ENCODE measurements at places on chromosomes 2 and 18. TPM values are rescaled to one million over a fixed set of nuclear protein-coding genes. Genes with fewer than 3 reads are reported as not detected.

The CXCR4 gene
- total RNA-seq, result 11.8 TPM

The KDSR gene
- total RNA-seq, result 42.4 TPM

The TMEM169 gene
- 0.75 TPM for total RNA-seq

The ABHD1 gene
- total RNA-seq, result 0.92 TPM

The REG3A gene
- not detected for total RNA-seq

The MAP3K19 gene
- not detected for total RNA-seq

The TSGA10 gene
- total RNA-seq, result 1.5 TPM

The SPC25 gene
- not detected for total RNA-seq

The DLGAP1 gene
- total RNA-seq, result 1.4 TPM

The IL37 gene
- not detected for total RNA-seq

The ATAD2B gene
- total RNA-seq, result 12.6 TPM

The CCDC178 gene
- 2.2 TPM for total RNA-seq

The CHRNG gene
- not detected for total RNA-seq

DNA sequence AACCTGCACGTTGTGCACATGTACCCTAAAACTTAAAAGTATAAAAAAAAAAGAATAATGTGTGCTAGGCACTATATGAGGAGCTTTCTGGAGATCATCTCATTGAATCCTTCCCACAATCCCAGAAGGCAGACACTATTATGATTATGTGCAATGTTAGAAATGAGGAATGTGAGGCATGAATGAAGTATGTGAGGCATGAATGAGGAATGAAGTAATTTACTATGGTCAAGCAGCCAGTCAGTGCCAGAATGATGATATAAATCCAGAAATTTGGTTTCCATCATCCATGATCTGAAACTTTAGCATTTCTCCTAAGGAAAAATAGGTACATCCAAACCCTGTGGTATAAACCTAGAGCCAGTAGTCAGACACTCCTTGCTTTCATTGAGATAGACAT, 42.0 kb downstream of the CCDC148 start:
- no peaks in the 10 kb centered on the region for H3K27me3 ChIP-seq
- H3K4me3 ChIP-seq, result no peak overlapping the region
- H3K4me1 ChIP-seq, result peaks cover 28% of the 10 kb centered on the region

GRCh38 chr2:161979490-161979889, 94.5 kb downstream of the DPP4 start:
- H3K27me3 ChIP-seq, result no peaks in the 10 kb centered on the region
- no peak overlapping the region for H3K27ac ChIP-seq
- H3K4me1 ChIP-seq, result no peaks in the 10 kb centered on the region
- H3K36me3 ChIP-seq, result no peaks in the 10 kb centered on the region
- no peak for DNase-seq

GRCh38 chr2:160613466-160614153, 120.0 kb upstream of the RBMS1 start:
- peaks cover 2% of the 10 kb centered on the region for H3K4me1 ChIP-seq
- no peak for DNase-seq
- no peaks in the 10 kb centered on the region for H3K36me3 ChIP-seq
- no peaks in the 10 kb centered on the region for H3K27me3 ChIP-seq
- H3K27ac ChIP-seq, result no peak overlapping the region

DNA sequence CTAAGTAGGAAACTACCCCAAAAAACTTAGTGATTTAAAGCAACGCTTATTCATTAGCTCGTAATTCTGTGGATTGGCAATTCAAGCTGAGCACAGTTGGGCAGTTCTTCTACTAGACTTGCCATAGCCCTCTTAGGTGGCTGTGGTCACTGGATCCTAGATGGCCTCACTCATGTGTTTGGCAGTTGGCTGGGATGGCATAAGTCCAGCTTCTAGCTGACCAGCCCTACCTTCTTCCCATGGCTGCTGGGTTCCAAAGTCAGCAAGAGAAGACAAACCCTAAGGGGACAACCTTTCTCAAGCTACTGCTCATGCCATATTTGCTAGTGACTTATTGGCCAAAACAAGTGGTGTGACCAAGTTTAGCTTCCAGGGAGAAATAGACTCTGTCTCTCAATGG, 95.3 kb downstream of the COPS8 start:
- peak; percentile 80 for DNase-seq
- H3K27me3 ChIP-seq, result no peaks in the 10 kb centered on the region
- no peak overlapping the region for H3K27ac ChIP-seq
- no peak overlapping the region for H3K4me3 ChIP-seq
- H3K4me1 ChIP-seq, result no peaks in the 10 kb centered on the region

GRCh38 chr2:201559067-201559710, 84.1 kb downstream of the TMEM237 start:
- H3K36me3 ChIP-seq, result no peaks in the 10 kb centered on the region
- H3K4me1 ChIP-seq, result no peaks in the 10 kb centered on the region
- H3K27ac ChIP-seq, result no peak overlapping the region
- H3K27me3 ChIP-seq, result no peaks in the 10 kb centered on the region

DNA sequence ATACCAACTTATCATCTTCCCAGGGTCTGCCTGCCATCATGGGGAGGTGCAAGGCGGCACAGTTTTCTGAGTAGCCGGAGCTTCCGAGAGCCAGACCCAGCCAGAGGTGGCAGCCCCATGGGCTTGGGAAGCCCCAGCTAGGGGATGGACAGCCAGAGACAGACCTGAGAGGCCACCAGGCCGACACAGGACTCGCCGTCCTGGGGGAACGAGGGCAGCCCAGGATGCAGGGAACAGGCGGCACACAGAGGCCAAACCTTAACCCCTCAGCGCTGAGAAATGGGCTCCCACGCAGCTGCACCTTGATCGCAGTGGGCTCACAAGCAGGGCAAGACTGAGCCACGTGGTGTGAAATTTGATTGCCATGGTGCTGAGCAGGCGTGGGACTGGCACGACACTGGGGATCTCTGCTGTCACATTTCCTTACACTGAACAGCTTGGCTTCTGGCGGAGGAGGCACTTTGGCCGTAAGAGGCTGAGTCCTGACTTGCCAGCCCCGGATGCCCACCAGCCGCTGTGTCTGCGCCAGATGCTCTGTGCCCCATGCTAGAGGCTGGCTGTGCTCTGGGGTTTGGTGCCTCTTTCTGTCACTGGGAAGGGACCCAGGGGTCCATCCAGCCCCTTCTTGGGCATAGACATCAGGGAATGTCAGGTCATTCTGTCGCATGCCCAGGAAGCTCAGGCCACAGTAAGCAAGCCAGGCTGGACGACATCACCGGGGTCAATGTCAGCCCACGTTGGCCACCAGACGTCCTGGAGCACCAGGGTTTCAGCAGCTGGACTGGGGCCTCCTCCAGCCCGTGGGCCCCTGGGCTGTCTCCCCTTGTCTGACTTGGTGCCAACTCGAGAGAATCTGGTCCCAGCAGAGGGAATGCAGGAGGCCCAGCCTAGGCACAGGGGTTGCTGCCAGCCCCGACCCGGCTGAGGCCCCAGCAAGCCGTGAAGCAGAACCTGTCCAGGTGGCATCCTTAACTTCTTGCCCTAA, 312.1 kb upstream of the MYT1L start:
- H3K27me3 ChIP-seq, result no peaks in the 10 kb centered on the region
- no peak overlapping the region for H3K27ac ChIP-seq
- no peak for DNase-seq

DNA sequence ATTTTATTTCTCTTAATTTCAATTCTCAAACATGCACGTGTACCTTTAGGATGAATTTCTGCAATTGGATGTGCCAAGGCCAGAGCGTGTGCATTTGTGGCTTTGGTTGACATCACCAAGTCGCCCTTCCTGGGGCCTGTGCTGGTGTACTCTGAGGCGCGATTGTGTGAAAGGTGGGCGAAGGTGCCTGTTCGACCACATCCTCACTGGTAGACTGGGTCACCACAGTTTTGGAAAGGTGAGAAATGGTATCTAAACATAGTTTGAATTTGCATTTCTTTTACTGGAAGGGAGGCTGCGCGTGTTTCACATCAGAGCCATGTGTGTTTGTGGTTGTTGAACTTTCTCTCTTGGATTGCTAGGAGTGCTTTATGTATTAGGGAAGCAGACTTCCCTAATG, 89.8 kb downstream of the LDLRAD4 start:
- no peaks in the 10 kb centered on the region for H3K27me3 ChIP-seq
- H3K36me3 ChIP-seq, result peaks cover 4% of the 10 kb centered on the region
- no peak overlapping the region for H3K4me3 ChIP-seq
- no peak overlapping the region for H3K27ac ChIP-seq
- no peak for DNase-seq
- H3K4me1 ChIP-seq, result peaks cover 5% of the 10 kb centered on the region

DNA sequence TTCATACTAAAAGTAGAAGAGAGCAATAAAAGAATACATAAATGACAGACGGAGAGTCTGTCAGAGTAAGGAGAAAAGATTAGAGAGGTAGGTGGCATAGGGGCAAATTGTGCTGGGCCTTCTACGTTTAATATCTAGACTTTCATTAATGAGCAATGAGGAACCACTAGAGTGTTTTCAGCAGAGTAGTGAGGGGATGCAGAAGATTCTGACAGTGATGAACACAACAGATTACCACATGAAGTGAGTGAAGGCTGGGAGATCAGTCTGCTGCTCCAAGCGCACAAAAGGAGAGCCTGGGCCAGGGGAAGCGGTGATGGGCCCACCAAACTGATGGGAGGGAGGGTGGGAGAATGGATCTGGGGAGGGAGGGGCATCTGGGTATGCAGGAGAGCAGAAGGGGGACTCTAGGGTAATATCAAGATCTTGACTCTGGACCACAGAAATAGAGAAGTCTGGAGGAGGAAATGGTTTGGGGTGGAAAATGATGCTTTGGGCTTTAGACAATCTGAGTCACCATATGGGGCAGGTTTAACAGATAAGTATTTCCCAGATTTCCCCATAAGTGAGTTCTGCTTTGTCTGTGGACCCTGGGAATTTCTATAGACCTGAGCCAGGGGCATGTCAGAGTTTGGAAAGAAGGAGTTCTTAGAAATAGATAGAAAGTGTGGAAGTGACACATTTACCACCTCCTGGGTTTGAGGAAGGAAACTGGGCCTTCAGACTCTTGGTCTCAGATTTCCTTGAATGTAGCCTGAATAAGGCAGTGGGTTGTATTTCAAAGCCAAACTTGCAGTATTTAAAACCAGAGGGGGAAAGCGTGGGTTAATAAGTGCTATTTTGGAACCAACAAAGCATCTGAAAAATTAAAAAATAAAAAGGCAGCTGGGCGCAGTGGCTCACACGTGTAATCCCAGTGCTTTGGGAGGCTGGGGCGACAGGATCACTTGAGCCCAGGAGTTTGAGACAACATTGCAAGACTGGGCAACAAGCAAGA, 15.0 kb upstream of the IL1A start:
- H3K4me1 ChIP-seq, result peaks cover 6% of the 10 kb centered on the region
- H3K27me3 ChIP-seq, result no peaks in the 10 kb centered on the region

- H3K4me1 ChIP-seq, result no peaks in the 10 kb centered on the region
- peak; percentile 66 for DNase-seq
- no peaks in the 10 kb centered on the region for H3K27me3 ChIP-seq
- H3K4me3 ChIP-seq, result no peak overlapping the region
- no peaks in the 10 kb centered on the region for H3K36me3 ChIP-seq
- no peak overlapping the region for H3K27ac ChIP-seq
Measured at GRCh38 chr18:10213526-10213925, 240.9 kb upstream of the APCDD1 start.

DNA sequence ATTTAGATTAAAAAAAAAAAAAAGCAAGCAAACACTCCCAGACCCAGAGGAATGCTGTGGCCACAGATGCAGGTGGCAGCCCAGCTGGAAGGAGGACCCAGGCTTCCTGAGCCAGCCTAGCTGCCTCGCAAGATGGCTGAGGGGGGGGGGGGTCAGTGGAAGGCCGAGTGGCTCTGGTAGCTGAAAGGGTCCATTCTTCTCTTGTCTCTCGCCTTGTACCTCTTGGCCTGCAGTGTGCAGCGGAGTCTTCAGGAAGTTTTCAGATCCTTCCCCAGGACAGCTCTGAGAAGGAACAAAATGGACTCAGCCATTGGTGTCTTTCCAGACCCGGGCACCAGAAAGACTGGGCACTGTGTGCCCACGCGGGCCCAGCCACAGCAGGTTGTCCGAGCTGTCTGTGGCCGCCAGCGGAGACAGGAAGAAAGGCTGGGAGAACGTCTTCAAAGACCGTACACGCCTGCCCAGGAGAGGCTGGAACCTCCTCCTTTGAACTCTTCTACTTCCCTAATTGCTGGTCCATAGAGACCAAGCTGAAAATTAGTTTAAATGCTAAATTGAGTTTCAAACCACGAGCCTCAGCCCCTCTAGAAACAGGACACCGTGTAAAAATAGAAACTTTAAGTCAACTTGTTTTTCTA, 21.3 kb downstream of the APCDD1 start:
- no peaks in the 10 kb centered on the region for H3K27me3 ChIP-seq
- no peak overlapping the region for H3K4me3 ChIP-seq
- peaks cover 21% of the 10 kb centered on the region for H3K4me1 ChIP-seq
- no peak overlapping the region for H3K27ac ChIP-seq

DNA sequence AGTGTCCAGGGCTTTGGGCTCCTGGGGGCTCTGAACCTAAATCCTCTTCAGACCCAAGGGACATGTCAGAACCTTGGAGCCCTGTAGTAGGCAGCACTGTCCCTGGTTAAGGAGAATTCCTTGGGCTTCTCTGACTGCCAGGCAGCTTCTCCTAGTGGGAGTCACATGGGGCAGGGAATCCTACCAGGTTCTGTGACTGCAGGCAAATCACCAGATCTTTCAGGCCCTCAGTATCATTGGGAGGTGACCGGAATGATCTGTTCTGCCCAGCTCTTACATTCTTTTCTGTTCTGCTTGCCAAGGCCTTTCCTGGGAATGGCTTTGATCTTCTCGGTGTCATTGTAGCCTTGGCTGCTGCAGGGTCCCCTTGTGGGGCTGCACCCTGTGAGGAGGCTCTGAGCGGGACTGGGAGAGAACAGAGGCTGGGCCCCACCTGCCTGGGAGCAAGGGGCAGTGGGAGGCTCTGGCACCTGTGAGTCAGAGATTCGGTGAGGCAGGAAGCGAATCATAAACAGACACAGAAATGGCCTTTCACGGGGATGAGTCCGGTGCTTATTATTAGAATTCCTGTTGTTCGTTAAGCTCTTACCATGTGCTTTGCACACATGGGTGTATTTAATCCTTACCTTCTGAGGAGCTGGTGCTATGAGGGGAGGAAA, 14.1 kb downstream of the CEP68 start:
- H3K4me3 ChIP-seq, result no peak overlapping the region
- H3K4me1 ChIP-seq, result peaks cover 68% of the 10 kb centered on the region
- no peaks in the 10 kb centered on the region for H3K27me3 ChIP-seq
- peak overlapping the region; percentile 64 for H3K27ac ChIP-seq
- DNase-seq, result no peak

DNA sequence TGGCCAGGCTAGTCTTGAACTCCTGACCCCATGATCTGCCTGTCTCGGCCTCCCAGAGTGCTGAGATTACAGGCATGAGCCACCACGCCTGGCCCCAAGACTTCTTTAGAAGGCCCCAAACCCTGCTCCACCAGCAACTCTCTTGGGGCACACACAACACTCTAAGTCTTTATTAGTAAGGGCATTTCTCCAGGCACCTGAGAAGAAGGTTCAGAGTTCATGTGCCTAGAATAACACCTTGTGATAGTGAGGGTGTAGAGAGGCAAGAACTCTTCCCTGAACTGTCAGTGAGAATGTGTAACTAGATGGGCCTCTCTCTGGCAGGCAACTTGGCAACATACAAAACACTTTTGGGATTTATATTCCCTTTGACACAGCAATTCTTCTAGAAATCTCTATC, 43.8 kb downstream of the SH2D6 start:
- H3K4me3 ChIP-seq, result no peak overlapping the region
- no peaks in the 10 kb centered on the region for H3K27me3 ChIP-seq
- no peak for DNase-seq
- no peak overlapping the region for H3K27ac ChIP-seq
- H3K4me1 ChIP-seq, result no peaks in the 10 kb centered on the region
